Left lung (tissue), 14 donors: ENCODE measurements at places on chromosomes 2 and 18. TPM values are rescaled to one million over a fixed set of nuclear protein-coding genes. Genes with fewer than 3 reads are reported as not detected.

Gene LYG2
- total RNA-seq = not detected

Gene REG3G
- total RNA-seq = not detected

Gene KCTD1
- 12.1 TPM for total RNA-seq

Gene DAPL1
- total RNA-seq = not detected

Gene LYPD6B
- total RNA-seq = 0.79 TPM

Gene IKZF2
- total RNA-seq = 11.6 TPM

Gene FAP
- total RNA-seq = 25.3 TPM

Gene HOXD12
- not detected for total RNA-seq

Gene CNDP1
- total RNA-seq = not detected

Gene PLA2R1
- 4.1 TPM for total RNA-seq
